ENCODE measurements at places on chromosomes 11 and 22.

DNA sequence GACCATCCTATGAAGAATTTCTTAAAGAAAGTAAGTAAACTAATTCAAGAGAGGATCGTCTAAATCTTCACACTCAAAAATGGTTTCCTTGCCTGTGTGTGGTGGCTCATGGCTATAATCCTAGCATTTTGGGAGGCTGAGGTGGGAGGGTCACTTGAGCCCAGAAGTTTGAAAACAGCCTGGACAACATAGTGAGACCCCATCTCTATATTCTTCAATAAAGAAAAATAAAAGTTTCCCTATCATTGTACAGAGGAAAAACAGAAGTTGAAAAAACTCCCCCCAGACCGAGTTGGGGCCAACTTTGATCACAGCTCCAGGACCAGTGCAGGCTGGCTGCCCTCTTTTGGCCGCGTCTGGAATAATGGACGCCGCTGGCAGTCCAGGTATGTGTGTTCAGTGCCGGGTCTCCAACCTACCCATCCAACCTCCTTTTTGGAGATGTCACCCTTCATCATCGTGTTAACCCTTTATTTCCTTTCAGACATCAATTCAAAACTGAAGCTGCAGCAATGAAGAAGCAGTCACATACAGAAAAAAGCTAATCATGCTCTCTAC is 3.0 kb downstream of the RPS25 start:
- DNase-seq, result no peak

DNA sequence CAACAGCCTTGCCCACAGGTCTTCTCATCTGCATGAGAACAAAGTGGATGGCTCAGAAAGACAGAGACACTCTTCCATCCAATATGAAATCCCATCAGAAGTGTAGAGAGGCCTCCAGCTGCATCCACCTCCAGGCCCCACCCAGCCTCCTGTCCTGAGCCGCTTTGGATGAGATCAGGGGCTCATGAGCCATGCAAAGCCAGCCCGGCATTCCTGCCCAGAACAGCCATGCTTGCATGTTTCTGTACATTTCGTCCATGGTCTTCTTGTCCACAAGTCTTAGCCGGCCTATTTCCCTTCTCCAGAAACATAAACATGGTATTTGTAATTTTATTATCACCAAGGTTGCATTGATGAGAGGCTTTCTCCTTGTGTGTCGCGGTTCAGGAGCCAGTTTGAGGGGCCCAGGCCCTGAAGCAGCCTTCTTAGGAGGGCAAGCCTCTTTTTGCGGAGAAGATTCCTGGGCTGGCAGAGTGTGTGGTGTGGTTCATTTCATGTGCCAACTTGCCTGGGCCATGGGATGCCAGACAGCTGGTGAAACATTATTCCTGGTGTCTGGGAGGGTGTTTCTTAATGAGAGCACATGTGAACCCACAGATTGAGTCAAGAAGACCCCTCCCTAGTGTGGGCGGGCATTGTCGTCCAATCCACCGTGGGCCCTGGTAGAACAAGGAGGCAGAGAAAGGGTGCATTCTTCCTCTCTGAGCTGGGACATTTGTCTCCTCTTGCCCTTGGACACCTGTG is 928.9 kb downstream of the TBC1D22A start:
- DNase-seq, result no peak

- DNase-seq, result no peak
Measured at GRCh38 chr22:36619797-36620399, 83.7 kb downstream of the CACNG2 start.

DNA sequence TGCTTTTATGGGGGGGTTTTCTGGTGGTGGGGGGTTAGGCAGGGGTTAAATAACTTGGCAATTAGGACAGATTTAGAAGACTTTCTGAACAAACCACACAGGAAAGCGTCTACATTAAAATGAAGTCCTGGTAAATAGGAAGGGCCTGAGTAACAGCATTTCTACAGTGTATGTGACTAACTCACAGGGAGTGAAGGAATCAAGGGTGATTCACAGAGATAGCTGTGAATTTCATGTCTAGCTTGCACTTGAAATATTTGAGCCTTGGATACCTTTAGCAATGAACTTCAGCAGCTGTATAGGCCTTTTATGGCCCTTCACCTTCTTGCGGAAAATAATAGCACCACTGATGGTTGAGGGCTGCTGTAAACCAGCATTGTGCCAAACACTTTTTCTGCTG is 26.1 kb upstream of the LDHA start:
- DNase-seq, result no peak

DNA sequence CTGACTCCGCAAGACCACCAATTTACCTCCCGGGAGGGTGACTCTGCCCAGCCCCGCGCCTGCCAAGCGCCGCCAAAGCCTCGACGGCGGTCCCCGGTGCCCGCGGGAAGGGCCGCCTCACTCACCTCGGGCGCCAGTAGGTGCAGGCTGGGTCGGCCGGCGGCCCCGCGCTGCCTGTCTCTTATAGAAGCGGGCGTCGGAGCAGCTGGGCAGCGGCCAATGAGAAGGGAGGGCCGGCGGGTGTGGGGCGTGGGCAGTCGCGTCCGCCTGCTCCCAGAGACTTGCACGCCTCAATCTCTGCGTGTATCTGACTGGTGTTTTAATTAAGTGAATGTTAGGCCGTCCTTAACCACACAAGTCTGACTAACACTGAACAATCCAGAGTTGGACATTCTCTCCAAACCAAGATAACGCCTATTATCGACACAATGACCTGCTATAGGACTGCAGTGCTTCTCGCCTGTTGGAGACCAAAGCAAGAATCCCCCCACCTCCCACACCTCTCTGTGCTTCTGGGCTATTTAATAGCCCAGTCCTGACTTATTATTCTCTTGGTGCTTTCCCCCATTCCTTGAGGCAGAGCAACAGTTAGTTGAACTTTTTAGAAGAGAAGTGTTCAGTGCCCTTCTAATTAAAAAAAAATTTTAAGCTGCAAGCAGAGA is at the start of gene TPH1:
TPH1 (minus strand) TSS at position 154 of the 662 bp plus-strand sequence. CDS start 5,507 bp downstream, outside the sequence.
- no peak for DNase-seq

GRCh38 chr11:85407648-85408047 is 219.5 kb downstream of the DLG2 start:
- no peak for DNase-seq

GRCh38 chr11:34583818-34584217 is 37.1 kb upstream of the EHF start:
- DNase-seq, result no peak

DNA sequence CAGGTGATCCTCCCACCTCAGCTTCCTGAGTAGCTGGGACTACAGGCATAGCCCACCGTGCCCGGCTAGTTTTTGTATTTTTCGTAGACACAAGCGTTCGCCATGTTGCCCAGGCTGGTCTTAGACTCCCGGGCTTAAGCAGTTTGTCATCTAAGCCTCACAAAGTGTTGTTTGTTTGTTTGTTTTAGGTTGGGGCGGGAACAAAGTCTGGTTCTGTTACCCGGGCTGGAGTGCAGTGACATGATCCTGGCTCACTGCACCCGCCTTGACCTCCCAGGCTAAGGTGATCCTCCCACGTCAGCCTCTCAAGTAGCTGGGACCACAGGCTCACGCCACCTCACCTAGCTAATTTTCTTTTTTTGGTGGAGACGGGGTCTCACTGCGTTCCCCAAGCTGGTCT is 12.6 kb downstream of the IRF7 start:
- DNase-seq, result no peak

DNA sequence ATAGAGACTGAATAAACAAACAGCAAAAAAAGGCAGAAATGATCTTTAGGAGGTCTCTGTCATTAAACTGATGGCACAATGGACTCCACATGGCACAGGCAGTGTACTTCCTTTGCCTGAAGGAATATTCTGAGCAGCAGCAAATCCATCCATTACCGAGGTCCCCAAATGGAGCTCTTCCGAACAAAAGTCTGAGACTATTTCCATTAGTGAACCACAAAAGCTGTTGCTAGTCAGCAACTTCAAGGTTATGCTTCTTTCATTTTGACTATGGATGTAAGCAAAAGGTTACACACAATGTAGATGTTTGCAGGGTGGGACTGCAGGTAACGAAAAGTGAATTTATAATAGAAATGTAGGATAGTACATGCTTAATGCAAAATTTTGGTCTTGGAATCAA is 14.5 kb downstream of the NARS2 start:
- no peak for DNase-seq

GRCh38 chr22:27115816-27116256 is 458.4 kb downstream of the MIAT start:
- DNase-seq, result no peak

DNA sequence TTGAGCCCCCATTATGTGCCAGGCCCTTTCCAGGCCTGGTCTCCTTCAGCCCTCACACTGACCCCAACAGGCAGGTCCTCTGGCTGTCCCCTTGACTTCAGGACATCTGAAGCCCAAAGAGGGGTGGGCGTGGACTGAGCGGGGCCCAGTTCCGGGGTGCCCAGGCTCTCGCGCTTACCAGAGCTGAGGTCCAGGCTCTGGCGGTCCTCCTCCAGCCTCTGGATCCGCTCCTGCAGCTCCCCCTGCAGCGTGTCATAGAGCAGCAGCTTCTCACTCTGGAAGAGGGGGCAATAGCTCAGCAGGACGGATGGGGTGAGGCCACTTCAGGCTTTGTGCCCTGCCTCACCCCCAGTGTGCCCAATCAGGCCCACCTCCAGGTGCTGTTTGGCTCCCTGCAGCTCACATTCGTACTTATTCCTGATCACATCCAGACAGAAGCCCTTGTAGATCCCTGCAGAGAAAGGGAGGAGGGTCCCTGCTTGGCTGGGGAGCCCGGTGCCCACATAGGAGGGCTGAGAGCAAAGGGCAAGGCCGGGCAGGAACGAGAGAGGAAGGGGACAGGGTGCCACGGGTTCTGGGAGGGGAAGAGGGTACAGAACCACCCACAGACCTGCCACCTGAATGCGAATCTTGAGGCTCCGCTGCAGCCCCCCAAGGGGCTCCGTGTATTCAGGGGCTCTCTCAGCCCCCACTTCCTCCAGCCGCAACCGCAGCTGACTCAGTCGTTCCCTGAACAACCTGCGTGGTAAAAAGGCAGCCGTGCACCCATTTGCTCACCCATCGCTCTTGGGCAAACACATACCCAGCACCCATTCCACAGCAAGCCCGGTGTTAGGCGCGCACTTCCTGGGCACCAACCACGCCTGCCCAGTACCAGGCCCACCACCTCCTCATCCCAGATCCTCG is 4.1 kb downstream of the BRMS1 start:
- DNase-seq, result no peak

DNA sequence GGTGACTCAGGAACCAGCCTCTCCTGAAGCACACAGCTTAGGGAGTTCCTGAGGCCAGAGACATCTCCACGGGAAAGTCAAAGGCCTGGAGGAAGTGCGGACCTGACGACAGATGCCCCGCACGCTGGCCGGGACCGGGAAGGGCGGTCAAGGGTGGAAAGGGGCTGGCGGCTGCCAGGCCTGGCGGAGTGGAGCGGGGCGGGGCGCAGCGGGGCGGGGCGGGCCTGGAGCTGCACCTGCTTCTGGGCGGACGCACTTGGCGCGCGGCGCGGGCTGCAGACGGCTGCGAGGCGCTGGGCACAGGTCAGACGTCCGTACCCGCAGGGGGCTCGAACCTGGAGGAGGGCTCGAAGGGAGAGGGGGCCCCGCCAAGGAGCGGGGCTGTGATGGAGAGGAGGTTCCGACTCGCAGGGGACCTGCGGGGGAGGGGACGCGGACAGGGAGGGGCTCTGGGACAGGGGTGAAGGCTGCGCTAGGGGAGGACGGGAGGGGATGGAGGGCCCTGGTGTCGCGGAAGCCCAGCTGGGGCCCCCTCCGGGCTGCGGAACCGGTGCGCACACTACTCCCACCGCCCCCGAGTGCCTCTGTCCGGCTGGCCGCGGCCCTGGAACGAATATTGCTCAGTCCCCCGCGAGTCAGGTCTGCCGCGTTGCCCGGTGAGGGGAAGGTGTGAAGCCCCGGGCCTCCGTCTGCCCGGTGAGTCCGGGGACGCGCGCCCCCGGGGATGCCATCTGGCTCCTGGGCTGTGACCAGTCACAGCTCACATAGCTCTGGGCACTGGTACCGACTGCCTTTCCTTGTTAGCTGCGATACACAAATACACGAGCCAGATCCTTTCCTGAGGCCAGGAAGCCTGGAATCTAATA is at the start of gene TMEM45B:
TMEM45B (plus strand) TSS at position 253 of the 866 bp plus-strand sequence. CDS start 36,635 bp downstream, outside the sequence.
- DNase-seq, result no peak

DNA sequence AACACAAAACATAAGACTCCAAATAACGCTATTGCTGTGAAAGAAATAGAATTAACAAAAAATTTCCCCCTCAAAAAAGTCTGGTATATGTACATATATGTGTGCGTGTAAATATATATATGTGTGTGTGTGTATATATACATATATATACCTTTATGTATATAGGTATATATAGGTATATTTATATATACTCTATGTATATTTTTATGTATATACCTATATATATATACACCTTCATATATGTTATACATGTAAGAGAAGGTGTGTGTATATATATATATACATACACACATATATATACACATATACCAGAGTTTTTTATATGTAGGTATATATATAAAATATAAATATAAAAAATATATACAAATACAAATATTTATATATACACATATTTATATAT is 199.2 kb downstream of the RAB38 start:
- no peak for DNase-seq

DNA sequence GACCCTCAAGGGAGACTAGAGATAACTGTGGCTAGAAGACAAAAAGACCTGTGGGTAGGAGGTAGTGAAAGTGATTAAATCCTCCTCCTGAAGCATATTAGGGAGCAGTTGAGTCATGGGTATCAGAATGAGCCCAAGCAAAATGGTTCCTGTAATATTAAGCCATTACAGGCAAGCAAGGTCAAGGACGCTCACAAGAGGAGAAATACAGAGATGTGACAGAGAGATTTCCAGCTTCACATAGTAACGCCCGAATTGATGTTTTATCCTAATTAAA is 77.7 kb downstream of the FAM76B start:
- DNase-seq, result no peak

- DNase-seq, result no peak
Measured at GRCh38 chr11:77093987-77094840, 8.4 kb upstream of the OMP start.

GRCh38 chr11:75849894-75850293 is 34.9 kb downstream of the UVRAG start:
- DNase-seq, result no peak

DNA sequence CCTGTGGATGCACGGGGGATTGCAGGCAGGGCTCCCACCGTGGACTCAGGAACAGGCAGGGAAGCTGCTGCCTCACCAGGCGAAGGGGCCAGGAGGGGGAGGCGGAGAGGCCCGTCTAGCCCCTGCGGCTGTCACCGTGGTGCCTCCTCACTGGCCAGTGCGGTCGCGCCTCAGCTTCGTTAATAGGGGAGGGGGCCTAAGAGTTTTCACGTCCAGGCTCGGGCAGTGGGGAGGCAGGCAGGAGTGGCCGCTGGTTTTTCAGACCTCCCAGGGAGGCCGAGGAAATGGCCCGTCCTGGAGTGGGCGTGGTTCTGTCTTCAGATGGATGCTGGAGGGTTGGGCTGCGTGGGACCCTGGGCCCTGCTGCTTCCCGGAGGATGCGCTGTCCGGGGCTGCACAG is 91.1 kb upstream of the B3GAT1 start:
- DNase-seq, result no peak

DNA sequence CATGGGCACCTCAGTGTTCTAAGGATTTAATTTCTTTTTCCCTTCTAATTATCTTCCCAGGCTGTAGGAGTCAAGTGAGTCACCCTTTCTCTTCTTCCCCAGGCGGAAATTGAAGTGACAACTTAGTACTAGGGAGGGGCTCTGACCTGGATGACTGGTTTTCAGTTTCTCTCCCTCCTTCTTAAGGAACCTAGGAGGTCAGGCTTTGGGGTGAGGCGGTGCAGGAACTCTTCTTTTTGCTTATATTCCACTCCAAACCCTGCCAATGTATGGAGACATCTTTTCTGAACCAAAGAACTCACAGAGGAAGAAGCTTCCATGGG is 12.6 kb downstream of the ZDHHC5 start:
- DNase-seq, result no peak

- no peak for DNase-seq
Measured at GRCh38 chr11:134505125-134505524, 93.1 kb upstream of the B3GAT1 start.
